Caki2 (cell line): ENCODE measurements at places on chromosomes 4 and X.

DNA sequence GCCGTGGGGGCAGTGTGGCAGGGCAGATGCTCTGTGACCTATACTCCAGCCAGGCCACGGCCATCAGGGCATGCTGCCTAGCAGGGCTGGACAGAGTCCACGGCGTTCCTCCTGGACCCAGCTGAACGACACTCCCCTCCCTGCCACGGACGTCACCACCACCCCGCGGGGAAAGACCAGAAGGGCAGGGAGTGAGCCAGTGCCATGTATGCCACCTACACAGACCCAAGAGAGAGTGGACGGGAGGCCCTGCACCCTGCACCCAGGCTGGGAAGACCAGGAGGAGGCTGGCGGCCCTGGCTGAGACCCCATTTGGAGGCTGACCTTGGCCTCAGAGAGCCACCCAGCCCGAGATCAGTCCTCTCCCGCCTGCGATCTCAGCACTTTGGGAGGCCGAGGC lies 101.9 kb downstream of the FAM53A start:
- DNase-seq = no peak

GRCh38 chr4:3677748-3678070 lies 88.5 kb upstream of the ADRA2C start:
- no peak for DNase-seq

GRCh38 chr4:147984065-147984777 lies 252.3 kb downstream of the ARHGAP10 start:
- DNase-seq = peak; percentile 12

- no peak for DNase-seq
Observed at GRCh38 chr4:152064753-152065152, 303.9 kb upstream of the GATB start.

DNA sequence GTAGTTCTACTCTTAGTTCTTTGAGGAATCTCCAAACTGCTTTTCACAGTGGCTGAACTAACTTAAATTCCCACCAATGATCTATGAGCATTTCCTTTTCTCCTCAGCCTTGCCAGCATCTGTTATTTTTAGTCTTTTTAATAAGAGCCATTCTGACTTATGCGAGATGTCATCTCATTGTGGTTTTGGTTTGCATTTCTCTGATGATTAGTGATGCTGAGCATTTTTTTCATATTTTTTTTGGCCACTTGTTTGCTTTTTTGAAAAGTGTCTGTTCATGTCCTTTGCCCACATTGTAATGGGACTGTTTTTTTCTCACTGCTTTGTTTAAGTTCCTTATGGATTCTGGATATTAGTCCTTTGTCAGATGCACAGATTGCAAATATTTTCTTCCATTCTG lies 21.5 kb upstream of the PHKA1 start:
- no peak for DNase-seq

GRCh38 chr4:160212078-160212477 lies 1109.2 kb downstream of the RAPGEF2 start:
- DNase-seq = no peak

DNA sequence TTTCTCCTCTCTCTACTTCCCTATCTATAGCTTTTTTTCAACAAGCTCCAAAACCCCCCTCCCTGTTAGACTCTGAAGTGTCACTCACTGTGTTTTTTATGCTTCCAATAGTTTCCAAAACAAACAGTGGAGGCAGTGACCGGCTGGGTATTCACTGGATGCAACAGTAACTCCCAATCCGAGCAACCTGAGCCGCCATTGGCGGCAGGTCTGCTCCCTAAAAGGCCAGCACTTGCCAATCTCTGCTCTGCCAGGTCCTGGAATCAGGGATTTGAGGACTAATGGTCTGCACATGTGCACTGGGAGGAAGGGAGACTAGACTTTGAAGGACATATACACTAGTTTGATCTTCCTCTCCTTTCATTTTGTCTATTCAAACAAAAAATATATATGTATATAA lies 7.1 kb downstream of the TBX22 start:
- DNase-seq = no peak

DNA sequence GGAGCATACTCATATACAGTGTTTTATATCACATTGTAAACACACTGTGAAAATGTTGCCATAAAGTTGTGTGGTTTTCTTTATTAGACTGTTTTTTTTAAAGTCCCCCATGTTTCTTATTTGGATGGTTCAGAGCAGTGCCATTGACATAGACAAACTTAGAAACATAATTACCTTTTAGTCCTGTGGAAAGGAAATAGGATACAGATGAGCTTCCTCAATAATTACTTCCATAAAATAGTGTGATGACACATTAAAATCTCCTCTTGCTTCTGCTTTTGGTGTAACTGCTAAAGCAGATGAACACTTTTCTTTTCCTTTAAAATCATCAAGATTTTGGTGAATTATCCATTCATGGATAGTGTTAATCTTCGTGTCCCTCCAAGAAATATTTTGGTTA lies 52.9 kb upstream of the LIMCH1 start:
- DNase-seq = no peak

DNA sequence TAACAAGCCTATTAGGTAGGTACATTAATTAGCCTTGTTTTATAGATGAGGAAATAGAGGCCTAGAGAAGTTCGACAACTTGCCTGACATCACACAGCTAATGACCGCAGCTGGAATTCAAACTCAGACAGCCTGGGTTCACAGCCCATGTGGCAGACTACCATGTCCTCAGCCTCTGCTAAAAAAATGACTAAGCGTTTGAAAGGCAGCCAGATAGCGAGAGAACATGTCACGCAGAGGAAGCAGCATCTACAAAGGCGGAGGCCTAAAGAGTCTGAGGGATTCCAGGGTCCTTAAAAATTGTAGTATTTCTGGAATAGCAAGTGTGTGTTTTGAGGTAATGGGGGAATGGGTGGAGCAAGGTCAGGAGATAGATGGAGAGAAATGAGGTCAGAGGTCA lies 33.2 kb upstream of the BMP15 start:
- DNase-seq = no peak

- DNase-seq = peak; percentile 12
Observed at GRCh38 chrX:111445485-111445884, 33.5 kb upstream of the DCX start.

- no peak for DNase-seq
Observed at GRCh38 chr4:160265836-160266235, 1163.0 kb downstream of the RAPGEF2 start.

GRCh38 chrX:3215249-3215648 lies 131.2 kb downstream of the MXRA5 start:
- no peak for DNase-seq

GRCh38 chrX:151852294-151852693 lies 60.4 kb upstream of the MAGEA4 start:
- DNase-seq = no peak

DNA sequence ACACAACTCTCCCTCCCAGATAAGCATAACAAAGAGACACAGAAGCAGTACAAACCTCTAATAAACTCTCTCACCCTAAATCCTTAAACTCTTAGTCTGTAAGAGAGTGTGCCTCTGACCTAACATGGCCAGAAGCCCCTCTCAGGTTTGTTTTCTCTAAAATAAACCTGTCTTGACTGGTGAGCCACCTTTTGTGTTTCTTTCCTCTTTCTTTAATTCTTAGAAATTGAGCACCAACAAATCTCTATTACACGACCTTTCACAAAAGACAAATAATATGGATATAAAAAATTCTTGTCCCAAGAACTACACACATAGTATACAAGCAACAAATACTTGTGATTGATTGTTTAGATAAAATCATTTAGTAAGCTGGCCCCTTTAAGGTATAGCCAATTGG lies 573.7 kb downstream of the EPHA5 start:
- DNase-seq = peak; percentile 0

DNA sequence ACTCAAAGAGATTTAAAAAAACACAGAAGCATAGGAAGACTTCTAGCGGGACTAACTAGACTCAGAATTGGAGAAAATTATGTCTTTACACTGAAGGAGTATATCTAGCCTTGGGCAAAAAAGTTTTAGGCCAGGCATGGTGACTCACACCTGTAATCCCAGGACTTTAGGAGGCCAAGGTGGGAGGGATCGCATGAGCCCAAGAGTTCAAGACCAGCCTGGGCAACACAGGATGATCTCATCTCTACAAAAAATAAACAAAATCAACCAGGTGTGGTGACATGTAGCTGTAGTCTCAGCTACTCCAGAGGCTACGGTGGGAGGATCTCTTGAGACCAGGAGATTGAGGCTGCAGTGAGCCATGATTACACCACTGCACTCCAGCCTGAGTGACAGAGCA lies 99.5 kb downstream of the NEUROG2 start:
- peak; percentile 74 for DNase-seq

- DNase-seq = peak; percentile 87
Observed at GRCh38 chr4:3387943-3388361, 53.8 kb upstream of the HGFAC start.
